ENCODE measurements at places on chromosomes 3 and 15.

GRCh38 chr3:37949866-37950265 is 40.7 kb upstream of the VILL start:
- DNase-seq: no peak

DNA sequence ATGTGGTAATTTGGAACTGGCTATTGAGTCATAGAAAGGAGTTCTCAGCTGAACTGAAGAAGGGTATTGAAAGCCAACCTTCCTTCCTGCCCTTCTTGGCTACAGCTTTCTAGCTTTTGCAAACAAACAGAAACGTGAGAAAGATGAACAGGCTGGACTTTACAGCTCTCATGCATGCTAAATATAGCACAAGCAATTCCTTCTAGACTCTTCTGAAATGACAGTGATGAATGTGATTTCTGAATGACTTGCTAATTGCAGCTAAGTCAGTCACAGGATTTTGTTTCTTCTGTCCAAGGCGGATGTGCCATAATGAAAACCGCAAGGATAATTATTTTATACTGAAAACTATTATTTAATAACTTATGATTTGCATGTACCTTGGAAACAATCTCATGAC is 36.3 kb downstream of the BCHE start:
- no peak for DNase-seq

DNA sequence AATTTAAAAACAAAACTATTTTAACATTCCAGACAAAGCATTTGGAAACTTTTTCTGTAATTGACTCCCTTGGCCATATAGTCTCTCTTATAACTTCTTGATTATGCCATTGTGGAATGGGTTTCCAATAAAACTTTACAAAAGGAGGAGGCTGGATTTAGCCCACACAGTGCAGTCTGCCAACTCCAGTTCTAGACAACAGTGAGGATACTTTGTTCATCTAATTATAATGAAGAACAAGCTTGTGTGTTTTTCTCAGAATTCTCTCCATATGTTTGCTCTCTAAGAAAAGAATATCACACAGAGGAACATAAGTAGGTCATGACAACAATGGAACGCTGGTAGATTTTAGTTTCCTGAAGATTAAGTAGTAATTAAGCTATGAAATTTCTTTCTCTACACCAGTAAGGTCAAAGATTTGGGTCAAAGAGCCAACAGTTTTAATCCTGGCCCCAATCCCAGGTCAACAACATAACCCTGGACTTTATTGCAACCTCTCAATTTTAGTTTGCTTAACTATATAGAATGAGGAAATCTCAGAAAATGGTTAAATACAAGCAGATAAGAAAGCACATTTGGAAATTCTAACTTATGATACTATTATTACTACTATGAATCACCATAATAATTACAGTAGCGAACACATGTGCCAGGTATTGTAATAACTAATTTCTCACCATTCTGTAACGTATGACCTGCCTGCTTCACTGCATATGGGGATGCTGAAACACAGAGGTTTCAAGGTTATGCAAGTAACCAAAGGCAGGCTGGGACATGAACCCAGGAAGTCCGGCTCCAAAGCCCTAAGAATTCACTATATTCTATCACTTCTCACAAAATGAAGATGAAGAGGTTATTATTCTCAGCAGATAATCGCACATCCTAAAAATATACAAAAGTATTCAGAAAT is 65.7 kb downstream of the TJP1 start:
- no peak for DNase-seq

GRCh38 chr3:111332488-111333080 is 209.4 kb upstream of the CD96 start:
- no peak for DNase-seq

- DNase-seq: no peak
Observed at GRCh38 chr3:101902041-101902440, 52.7 kb downstream of the NFKBIZ start.

GRCh38 chr3:51966922-51967383 is 301 bp downstream of the PCBP4 start:
- DNase-seq: no peak

DNA sequence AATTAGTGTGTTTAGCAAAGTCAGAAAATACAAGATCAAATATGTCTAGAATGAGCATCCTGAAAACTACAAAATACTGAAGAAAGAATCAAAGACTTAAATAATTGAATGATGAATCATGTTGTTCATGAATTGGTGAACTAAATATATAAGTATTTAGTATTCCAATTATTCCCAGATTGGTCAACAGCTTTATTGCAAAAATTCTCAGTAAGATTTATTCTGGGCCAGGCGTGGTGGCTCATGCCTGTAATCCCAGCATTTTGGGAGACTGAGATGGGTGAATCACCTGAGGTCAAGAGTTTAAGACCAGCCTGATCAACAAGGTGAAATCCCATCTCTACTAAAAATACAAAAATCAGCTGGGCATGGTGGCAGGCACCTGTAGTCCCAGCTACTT is 250.0 kb upstream of the NECTIN3 start:
- DNase-seq: no peak

DNA sequence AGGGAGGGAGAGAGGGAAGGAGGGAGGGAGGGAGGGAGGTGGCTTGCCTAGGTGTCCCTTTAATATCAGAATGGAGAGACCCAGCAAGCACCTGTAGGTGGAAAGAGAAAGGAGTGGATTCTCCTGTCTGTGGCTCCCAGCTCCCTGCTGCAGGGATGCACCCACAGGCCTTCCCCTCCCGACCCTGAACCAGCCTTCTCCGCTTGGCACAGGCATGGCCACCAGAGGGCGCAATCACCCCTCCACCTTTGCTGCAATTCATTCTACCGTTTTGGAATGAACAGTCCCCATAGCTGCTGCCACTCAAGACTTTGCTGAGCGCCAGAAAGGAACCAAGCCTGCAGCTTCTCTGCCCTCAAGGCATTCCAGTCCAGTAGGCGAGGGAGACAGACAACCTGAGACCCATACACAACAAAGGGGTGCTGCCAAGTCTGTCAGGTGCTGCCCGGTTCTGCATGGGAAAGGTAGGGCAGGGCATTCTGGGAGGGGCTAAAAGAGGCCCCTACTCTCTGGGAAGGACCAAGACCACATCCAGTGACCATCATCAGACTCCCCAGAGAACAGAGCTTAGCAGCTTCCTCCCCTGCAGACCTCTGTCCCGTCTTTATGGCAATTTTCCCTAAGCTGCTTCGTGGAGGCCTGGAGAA is 4.9 kb downstream of the TLR9 start:
- DNase-seq: no peak

DNA sequence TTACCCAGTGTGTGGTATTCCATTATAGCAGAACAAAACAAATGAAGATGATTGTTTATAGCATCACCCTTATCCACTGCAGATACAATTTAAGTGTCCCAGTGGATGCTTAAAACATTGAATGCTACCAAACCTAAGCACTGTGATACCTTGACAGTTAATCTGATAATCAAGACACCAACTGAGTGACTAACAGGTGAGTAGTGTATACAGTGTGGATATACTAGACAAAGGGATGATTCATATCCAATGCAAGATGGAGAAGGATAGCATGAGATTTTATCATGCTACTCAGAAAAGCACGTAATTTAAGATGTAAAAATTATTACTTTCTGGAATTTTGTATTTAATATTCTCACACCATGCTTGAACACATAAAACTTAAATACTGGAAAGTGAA is 1449.0 kb downstream of the OTOL1 start:
- no peak for DNase-seq

DNA sequence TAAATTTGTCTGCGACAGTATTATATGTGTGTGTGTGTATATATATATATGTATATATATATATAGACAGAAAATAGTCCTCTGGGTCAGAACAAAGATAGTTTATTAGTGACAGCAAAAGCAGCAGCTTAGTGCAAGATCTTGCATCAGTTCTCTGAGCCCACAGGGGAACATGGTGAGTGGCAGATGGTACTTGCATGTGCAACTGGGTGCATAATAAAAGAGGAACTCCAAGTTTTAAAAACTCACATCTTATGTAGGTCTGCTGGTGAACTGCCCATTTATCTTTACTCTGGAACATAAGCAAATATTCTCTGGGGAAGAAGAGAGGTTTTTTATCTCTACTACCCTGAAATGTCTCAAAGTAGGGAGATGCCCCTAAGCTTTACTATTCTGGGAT is 276.4 kb downstream of the POLQ start:
- no peak for DNase-seq

DNA sequence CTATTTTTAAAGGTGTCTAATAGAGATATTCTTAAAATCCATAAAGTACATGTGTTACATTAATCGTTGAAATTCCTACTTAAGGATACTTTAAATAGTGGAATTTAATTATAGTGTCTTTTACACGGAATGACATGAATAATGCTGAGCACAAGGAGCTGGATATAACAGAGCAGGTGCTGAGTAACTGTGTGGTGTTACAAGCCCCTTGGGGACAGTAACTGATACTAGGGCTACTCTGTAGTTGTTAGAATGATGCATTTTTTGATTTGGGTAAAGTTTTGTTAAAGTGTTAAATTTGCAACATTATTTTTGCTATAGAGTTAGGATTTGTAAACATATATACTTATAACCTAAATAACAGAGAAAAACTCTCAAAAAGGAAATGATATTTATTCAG is 1496.1 kb downstream of the OTOL1 start:
- DNase-seq: no peak

- no peak for DNase-seq
Observed at GRCh38 chr3:171704814-171705213, 105.5 kb downstream of the PLD1 start.

- no peak for DNase-seq
Observed at GRCh38 chr3:197216169-197216860, 82.1 kb downstream of the DLG1 start.

DNA sequence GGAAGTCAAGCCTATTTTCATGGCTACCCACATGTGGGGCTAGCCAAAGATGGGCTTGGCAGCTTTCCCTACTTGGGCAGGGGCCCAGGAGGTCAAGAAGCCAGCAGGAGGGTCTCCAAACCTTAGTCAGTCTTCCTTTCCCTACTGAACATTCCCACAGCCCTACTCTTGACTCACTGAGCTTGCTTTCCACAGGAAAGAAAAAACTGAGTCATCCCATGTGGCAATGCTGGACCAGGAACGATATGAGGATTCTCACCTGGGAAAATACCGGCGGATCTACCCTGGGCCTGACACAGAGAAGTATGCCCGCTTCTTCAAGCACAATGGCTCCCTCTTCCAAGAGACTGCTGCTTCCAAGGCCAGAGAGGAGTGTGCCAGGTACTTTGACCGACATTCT is 3.7 kb upstream of the NGRN start:
- DNase-seq: no peak

DNA sequence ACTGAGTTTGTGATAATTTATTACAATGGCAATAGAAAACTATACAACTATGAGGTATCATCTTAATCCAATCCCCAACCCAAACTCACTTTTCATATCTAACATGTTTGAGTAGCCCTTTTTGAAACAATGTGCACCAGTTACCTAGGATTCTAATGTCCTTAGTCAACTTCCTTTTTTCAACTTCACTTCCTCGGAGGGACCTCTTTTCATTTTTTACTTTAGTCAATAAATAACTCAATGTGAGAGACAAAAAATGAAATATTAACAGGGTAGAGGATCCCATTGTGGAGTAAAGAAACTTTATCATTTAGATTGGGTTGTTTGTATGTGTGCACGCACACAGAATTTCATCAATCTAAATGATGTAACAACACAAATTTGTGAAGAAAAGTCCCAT is 193.6 kb upstream of the LRRC3B start:
- DNase-seq: no peak

GRCh38 chr3:31906182-31906581 is 74.9 kb downstream of the OSBPL10 start:
- no peak for DNase-seq

DNA sequence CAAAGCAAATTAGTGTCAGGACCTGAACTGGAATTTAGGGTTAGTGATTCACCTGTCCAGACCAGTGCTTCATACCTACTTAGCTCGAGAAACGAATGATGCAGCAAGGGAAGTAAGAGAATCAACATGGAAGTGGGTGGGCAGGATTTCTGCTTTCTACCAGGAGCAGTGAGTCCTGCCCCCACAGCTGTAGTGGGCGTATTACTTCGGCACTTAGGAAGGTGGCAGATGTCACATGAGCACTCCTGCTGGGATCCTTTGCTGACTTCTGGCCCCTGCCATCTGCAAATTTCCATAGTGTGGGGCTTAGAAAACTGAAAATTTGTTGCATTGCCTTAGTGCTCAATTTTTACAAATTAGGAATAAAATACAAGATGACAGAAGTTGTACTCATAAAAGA is 31.2 kb downstream of the RYR3 start:
- no peak for DNase-seq

GRCh38 chr3:126753191-126754160 is 49.4 kb downstream of the CHCHD6 start:
- no peak for DNase-seq

- DNase-seq: no peak
Observed at GRCh38 chr3:188299708-188300107, 145.8 kb downstream of the LPP start.

- peak; percentile 78 for DNase-seq
Observed at GRCh38 chr3:144556392-144556791, 584.8 kb downstream of the DIPK2A start.

- DNase-seq: no peak
Observed at GRCh38 chr3:193240436-193240849, 579 bp upstream of the PLAAT1 start.

GRCh38 chr15:74382004-74382816 is 14.8 kb upstream of the CYP11A1 start:
- no peak for DNase-seq

DNA sequence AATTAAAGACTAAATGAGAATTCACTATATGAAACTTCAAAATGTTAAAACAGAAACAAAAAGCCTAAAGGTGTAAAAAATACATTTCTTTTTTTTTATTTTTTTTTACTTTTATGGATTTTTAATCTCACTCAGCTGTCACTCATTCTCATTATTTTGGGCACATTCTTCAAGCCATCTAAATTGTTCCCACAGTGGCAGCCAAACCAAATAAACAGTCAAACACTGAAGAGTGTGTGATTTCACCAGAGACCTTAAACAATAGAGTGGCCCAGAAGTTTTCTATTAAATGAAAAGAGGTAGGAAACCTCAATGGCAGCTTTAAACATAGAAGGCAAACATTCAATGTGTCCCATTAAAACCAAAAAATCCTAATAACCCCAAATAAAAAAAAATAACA is 616.1 kb downstream of the OTOL1 start:
- no peak for DNase-seq

DNA sequence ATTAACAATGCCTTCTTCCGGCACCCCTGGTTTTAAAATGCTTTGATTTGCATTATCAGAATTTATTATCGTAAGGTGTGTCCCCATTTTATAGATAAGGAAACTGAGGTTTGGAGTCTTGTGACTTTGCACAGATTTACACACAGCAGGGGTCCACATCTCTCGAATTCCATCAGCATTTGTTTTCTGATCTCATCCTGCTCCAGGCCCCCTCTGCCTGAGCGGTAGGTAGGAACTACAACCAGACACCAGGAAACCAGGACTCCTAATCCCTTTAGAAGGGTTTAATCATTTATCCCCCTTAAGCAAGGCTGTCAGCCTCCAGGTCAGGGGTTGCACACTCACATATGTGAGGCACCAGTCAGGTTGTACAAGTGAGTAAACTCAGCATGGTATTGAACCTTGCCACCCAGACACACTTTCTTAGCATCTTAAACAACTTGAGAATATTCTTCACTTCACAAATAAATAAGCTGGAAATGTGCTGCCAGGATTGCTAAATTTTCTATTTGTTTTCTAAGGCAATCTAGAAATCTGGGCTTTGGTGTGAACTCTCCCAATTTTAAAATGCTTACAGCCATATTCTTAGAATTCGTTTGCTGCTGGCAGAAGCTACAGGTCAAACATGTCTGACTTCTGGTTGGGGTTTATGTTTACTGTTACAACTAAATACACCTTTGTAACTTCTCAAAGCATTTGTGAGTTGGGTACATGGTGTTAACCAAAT is 31.7 kb upstream of the CMTM7 start:
- DNase-seq: no peak

- peak; percentile 66 for DNase-seq
Observed at GRCh38 chr3:5198986-5199731, 11.7 kb downstream of the EDEM1 start.

Measured in SIG-M5 (cell line).